Stimulated activated CD8-positive, alpha-beta memory T cell treated with anti-CD3 and anti-CD28 coated beads, Interleukin-15, amount 100 ng/mL, for 24 hours (primary cell): ENCODE measurements at places on chromosomes 1 and 21.

DNA sequence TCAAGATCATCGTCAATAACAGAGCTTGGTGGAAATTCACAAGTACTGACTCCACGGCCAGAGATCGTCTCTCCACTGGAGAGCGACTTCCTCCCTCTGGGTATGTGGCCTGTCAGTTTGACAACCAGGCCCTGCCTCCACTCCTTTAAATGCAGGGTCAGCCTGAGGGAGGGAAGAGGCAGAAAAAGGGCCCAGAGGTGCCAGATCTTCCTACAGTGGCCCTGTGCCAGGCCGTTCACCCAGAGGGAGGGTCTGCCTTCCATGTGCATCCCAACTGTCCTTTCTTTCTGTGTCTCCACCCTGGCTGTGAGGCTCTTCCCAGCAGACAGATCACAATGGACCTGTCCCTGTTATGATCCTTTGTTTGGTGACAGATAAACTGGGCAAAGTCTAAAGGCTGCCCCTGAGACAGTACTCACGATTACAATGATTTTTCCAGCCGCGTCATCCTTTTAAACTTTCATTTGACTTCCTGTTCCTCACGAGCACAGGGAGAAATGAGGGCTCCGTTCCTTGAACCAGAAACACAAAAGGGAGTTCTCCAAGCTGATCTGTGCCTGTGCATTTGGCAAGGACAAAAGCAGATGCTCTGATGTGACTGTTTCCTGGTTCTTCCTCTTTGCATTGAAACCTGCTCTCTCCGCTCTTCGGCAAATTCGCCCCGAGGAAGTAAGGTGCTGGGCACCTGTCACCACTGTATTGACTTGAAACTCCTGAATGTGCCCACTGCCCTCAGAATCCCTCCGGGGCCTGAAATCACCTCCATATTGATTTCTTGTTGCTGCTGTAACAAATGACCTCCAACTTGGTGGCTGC lies 126.7 kb downstream of the PGBD5 start:
- no peak for DNase-seq

DNA sequence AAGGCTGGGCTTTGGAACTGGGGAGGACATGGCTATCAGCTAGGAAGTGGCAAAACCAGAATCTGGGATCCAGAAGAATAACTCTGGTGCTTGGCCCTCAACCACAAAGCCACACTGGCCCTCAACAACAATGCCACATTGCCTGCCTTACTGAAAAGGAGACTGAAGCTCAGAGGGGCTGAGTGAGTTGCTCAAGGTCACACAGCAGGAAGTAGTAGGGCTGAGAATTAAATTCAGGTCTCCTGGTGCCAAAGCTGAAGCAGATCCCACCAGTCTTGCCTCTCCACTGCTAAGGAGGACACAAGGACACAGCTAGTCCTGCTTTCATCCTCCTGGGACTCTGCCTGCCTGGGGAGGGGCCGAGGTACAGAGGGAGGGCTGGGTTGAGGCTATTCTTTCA lies 29.4 kb upstream of the STUM start:
- no peak for DNase-seq

DNA sequence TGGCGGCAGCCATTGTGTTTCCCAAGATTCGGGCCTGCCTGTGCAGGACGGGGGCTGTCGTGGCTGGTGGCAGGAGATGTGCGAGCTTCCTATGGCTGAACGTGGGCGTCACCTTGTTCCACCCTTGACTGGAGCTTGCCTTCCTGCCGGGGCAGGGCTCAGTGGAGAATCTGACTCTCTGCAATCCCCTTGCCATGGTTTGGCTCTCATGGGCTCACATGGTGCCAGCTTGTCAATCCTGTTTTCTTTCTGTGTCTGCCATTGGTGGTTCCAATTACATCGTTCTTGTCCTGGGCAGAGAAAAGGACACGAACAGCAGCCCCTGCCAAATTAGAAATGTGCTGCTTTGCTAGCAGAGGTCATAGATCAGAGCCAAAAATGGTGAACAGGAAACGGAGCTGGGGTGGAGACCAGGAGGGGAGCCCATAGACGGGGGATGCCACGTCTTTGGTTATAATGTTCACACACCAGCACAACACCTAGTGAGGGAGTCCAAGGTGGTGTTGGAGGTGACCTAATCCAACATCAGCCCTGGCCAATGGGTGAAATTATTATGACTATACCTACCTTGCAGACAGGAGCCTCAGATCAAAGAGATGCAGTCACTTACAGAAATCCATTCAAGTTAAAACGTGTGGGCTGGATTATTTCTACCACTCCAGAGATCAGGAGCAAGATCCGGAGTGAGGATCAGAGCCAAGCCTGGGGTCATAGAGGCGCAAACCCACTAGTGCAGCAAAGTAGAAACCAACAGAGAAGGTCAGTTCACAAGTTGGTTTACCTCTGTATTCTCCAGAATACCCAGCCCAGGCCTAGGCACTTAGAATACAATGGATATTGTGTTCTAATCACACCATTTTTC lies 253.1 kb downstream of the SIPA1L2 start:
- no peak for DNase-seq

DNA sequence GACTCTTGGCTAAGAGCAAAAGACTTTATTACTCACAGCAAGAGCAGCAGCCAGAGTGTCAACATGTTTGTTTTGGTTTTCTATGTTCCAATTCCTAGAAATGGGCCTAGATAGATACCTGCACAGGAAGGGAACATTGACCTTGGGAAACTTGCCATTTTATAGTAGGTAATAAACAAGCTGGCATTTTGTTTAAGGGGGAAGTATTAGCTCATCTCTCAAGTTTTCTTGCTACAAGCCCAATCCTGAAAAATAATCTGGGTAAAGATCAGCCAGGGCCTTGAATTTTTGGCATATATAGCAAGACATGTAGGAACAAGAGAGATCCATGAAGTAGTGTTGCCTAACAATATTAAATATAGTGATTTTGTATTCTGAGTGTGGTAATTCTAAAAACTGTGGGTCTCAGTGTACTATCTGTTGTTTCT lies 51.4 kb upstream of the RGL1 start:
- no peak for DNase-seq

DNA sequence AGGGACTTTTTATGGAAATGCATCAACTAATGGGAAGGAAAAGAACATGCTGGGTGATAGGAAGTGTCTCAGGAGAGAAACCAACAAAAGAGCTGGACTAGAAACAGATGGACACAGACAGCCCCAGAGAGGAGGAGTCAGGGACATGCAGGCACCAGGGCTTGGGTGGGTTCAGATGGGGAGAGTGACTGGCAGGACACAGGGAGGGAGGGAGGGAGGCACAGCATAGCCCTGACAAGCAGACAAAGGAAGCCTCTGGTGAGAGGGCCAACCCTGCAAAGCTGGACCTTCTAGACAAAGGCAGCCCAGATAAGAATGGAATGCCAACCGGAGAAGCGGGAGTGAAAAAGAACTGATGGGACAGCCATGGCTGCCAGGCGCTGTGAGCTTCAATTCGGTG lies 568.8 kb downstream of the AJAP1 start:
- DNase-seq, result no peak

- DNase-seq, result no peak
These were observed 387.4 kb upstream of the CAMK1G start for GRCh38 chr1:209196140-209196539.

DNA sequence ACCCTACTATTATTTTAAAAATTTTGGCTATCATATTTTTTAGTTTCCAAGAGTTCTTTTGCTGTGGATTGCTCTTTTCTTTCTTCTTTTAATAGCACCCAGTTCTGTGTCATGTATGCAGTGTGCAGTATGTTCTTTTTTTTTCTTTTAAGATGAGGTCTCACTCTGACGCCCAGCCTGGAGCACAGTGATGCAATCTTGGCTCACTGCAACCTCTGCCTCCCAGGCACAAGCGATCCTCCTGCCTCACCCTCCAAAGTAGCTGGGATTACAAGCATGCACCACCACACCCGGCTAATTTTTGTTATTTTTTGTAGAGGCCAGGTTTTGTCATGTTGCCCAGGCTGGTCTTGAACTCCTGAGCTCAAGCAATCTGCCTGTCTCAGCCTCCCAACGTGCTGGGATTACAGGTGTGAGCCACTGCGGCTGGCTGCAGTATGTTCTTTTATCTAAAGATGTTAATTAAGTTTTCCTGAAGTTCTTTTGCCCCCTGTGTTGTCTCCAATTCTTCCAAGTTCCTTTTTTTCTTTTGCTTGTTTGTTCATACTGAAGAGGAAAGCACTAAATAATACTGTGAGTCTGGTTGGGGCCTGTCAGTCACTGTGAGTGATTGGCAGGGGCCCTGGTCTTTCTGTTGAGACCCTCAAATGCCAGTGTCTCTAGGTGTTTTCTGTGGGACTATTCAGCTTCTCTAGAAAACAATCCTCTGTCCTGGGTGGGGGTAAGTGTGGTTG lies 17.5 kb upstream of the TTC22 start:
- no peak for DNase-seq

DNA sequence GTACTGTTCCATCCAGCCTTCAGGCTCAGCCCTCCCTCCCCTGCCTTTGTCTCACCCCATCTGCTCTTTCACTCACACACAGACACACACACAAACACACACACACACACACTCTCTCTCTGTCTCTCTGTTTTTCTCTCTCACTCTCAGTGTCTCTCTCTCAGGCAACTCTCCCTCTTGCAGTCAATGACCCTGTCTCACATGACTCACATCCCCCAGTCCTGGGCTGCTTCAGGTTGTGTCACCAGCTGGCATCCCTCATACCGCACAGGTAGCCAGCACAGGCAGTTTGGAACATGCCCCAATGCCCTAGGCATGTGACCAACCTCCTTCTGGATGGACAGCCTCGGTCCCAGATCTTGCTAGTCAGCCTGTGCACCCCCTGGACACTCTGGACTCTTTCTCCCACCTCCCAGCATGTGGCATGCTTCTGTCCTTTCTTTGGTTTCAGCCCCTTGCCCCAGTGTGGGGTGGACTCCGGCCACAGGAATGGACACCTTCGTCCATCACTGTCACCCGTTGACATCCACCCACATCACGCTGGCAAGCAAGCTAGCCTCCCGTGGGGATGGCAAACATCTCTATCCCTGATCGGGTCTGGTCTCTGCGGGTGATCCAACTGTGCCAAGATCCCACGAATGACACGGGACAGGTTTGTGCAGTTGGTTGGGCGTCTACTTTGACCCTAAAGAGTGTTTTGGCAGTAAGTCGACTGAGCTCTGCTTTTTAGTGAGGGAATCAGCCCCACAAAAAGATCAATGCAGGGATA lies 23.4 kb upstream of the FCGR2A start:
- DNase-seq, result no peak
